Stimulated activated CD4-positive, alpha-beta T cell treated with anti-CD3 and anti-CD28 coated beads, Interleukin-1b, Interleukin-23, amount 100 ng/mL, for 1 hour (primary cell): ENCODE measurements at places on chromosomes 5 and 9.

DNA sequence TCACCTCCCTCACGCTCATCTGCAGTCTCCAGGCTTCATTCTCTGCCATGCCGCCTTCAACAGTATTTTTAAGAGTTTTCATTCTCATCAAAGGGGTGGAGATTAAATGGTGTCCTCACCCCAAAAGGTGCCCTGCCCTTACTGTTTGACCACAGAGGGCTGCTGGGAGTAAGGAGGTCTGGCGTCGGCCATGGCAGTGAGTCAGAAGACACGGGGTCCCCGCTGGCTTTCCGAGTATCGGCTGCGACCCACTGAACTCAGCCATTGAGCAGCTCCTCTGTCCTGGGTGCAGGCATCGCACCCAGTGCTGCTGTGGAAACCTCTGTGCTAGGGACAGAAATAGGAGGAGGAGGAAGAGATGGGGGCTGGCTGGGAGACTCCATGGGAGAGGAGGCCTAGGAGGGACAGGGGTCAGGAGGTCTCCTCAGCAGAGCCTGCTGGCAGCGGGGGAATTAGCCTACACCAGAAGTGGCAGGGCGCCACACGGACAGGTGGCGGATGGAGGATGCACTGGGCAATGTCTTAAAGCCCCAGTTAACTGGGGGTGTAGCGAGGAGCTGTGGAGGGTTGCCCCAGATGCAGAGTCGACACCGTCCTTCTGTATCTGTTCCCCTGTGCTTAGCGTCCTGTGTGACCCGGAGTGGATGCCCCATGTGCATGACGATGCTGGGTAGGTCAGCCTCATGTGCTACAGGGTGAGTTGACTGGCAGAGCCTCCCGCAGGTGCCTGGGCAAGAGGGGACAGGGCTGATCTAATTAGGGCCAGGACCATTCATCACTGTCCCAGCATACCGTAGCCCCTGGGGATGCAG, 15.4 kb upstream of the PLEKHG4B start:
- DNase-seq: no peak

GRCh38 chr9:95515272-95516113, 1.3 kb downstream of the PTCH1 start:
- no peak for DNase-seq

- DNase-seq: no peak
Measured at GRCh38 chr5:76807296-76807695, 11.5 kb upstream of the F2RL1 start.

DNA sequence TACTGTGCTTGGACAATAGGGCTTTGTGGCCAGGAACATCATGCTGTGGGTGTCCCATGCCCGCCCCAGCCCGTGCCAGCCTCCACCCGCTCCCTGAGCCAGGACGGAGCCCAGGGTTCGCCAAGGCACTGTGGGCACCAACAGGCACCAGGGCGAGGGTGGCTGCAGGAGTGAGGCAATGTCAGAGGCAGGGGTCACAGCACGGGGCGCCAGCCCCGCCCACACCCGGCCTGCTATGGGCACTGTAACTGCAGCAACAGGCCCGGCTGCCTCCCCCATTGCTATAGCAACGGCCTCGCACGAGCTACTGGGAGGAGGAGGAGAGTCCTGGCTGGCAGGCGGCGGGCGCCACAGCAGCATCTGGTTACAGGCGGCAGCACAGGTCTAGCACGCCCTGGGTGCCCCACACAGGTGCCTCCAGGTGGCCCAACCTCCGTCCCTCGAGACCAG, 2.5 kb downstream of the ABCA2 start:
- DNase-seq: no peak

DNA sequence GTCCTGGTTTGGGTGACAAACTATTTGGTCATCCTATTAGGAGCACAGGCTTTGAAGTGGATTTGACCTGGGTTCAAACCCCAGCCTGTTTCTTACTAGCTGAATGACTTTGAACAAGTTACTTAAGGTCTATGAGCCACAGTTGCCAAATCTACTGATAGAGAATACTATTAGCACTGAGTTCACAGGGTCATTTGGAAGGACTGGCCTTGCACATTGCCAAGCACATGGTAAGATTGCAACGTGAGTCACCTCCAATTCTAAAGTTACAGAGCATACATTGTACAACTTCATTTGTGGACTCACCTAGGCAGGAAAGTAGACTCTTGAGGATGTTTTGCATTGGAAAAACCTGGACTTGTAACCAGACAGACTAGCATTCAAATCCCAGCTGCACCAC, 38.9 kb downstream of the MFAP3 start:
- no peak for DNase-seq

DNA sequence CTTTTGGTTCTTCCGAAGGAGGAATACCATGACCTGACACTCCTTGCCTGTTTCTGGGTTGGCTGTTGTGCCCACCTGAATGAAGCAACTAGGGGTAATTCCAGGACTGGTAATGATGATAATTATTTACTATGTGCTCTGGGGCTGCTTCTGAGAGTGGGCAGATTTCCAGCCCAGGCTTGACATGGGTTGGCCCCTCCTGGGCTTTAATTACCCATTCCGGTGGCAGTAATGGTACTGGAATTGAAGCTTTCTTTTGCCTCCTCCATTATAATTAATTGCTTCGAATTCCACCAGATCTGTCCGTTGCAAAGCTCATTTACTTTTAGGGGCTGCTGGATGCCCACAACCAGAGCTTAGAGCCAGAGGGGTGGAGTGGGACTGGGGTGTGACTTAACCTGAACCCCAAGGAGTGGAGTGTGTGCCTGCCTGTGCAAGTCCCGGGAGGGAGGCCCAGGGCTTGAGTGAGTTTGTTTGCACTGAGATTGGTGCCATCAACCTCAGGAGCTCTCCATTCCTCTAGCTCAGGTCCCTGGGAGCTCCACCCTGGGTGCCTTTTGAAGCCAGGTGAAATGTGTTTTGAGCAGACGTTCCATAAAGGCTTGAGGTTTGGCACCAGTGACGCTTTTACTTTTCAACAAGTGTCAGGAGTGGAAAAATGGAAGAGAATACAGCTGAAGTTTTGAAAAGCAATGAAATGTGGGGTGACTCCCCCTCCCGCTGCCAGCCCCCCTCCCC, 214.6 kb downstream of the PDZD2 start:
- no peak for DNase-seq

DNA sequence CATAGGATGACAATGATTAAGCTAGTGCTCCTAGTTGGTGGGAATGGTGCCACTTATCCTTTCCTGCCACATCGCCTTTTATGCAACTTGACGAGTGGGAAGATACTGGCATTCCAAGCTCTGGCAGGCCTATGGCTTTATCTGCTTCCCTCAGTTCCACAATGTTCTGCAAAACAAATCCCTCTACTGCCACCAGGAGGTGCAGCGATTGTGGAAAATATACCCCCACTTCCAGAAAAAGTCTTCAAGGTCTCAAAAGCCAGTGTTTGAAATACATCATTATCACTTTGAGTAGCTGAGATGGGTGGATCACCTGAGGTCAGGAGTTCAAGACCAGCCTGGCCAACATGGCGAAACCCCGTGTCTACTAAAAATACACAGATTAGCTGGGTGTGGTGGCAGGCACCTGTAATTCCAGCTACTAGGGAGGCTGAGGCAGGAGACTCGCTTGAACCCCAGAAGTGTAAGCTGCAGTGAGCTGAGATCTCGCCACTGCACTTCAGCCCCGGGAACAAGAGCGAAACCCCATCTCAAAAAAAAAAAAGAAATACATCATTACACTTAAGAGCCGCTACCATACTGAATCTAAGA, 3.4 kb downstream of the CLINT1 start:
- DNase-seq: no peak

DNA sequence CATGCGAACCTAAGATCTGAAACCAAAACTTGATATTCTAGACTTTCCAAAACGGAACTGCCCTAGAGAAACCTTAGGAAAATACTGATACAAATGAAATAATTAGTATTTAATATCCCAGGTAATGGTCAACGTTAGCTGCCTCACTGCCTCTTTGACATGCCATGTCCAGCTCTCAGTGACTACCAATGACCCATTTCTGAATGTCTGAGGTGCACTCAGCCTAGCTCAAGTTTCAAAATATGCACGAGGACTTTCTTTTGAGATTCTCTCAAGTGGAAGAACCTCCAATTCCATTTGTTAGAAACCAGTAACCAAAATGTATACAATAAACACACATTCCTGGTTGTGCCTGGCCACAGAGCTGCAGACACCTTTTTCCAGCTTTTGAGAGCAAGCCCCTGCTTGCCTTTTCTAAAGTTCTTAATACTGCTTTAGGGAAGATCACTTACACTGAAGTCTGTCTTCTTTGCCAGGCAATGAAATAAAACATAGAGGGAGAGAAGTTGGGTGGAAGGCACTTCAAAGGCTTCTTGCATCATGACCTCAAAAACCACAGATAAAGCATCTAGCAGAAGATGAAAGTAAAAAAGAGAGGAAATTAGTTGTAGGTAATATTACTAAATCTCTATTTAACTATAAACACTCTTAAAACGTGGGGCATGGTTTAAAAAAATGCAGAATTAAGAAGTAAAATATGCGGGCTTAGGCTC, 87.9 kb downstream of the MRPS27 start:
- no peak for DNase-seq

DNA sequence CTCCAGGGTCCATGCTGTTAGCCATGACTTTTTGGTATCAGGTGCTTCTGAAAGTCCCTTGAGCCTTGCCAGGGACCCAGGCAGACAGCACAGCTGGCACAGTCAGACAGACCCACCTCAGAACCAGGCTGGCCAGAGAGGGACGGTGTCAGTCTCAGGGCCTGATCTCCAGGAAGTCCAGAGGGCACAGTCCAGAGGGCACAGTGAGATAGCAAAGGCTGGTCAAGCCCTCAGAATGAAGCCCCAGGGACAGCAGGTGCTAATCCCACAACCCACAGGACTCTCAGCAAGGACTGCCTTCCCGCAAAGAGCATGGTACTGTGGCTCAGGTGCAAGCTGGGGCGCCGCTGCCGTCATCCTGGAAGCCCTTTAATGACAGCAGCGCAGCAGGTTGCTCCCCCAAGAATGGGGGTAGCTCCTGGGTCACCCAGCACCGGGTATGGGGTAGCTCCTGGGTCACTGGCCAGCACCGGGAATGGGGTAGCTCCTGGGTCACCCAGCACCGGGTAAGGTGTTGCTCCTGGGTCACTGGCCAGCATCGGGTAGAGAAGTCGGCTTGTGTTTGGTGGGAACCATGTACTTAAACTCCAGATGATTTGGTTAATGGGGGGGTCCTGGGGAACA, 105.6 kb upstream of the PHYKPL start:
- no peak for DNase-seq

GRCh38 chr9:126661521-126662251, 48.0 kb downstream of the LMX1B start:
- DNase-seq: no peak

DNA sequence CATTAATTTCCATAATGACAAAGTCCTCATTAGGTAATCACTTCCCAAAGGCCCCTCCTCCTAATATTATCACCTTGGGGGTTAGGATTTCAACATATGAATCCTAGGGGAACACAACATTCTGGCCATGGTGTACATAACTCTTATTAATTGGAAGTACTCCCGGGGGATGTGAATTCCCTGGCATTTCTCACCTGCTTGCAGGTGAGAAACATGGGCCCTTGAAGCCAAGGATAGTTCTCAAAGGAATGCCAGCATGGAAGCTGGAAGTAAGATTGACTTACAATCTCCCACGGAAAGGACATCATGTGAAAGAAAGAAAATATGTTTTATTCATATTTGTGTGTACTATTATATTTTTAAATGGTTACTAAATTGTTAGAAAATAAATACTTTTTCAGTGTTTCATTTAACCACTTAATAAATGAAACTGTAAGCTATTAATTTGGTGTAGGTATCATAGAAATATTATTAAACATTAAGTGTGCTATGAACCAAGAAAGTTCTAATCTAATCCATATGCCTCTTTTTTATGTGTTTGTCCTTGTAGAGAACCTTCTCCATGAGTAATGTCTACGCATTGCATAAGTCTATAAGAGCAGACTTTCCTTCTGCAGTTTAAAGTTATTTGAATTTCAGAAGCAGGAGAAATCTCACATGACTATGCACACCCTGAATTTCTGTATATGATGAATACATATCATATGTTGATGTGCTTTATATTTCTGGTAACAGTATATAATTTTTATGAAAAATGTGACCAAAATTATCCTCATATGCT, 59.4 kb downstream of the ANXA1 start:
- no peak for DNase-seq

GRCh38 chr9:135051316-135052038, 36.0 kb upstream of the OLFM1 start:
- DNase-seq: no peak

- DNase-seq: no peak
Measured at GRCh38 chr5:35902046-35902672, 36.3 kb downstream of the CAPSL start.

DNA sequence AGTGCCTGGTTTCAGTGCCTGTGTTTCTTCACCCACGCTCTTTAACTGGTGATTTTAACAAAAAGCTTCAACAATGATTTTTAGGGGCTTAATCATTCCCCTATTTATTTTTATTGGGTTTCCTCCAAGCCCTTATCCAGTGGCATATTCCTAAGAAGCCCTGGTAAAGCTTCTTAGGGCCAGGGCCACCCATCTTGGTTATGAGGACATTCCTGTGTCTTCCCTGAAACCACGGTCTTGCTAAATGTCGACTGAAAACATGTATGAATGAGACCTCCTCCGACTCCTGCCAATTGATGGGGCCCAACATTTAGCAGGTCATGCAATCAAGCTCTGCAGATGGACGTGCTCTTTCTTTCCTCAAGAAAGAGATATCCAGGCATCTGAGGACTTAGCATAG, 13.7 kb upstream of the CARTPT start:
- DNase-seq: no peak

DNA sequence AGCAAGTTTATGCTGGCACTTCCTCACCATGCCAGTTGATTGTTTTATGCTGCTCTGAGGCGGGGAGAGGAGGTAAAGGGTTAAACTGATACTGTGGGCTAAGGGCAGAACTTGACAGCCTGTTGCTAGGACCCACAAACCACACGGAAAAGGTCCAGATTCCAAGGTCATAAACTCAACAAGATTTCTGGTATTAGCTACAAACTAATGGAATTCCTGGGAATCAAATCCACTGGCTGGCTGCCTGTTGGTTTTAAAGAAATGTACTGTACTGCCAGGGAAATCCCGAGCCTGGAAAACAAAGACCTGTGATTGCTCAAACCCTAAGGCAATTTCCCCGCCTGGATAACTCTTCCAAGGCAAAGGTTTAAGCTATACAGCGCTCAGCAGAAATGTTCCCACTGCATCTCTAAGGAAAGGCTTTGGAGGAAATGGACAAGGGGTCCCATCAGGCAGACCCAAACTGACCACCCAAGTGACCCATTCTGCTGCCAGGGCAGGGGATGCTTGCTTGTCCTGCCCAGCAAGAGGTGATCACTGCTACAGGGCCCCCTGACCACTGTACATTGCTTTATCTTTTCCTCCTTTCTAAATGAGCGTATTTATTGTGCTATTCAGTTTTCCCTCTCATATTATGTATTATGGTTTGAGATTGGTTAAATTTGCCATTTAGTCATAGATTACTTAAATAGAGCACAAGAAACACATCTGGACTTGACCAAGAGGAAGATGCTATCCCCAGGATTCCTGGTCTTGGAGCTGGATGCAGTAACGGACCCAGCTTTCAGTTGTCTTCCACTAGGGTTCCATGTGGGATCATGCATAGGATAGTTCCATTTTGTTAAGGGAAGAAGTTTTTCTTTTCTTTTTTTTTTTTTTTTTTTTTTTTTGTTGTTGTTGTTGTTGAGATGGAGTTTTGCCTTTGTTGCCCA, 124.3 kb downstream of the SUSD1 start:
- no peak for DNase-seq
